ENCODE measurements at places on chromosomes 12 and 14. TPM values are rescaled to one million over a fixed set of nuclear protein-coding genes. Genes with fewer than 3 reads are reported as not detected.

The TPH2 gene
- 0.43 TPM for polyA plus RNA-seq

GRCh38 chr12:104294927-104295668, 8.4 kb upstream of the EID3 start:
- no peak for DNase-seq

- no peak for DNase-seq
Measured at GRCh38 chr12:116202940-116203339, 74.6 kb downstream of the MED13L start.

- DNase-seq, result no peak
Measured at GRCh38 chr14:53458368-53458814, 305.3 kb upstream of the DDHD1 start.

The CBLN3 gene
- 3.5 TPM for polyA plus RNA-seq

The CLEC2A gene
- not detected for polyA plus RNA-seq

The SOAT2 gene
- polyA plus RNA-seq, result 0.16 TPM

- DNase-seq, result no peak
Measured at GRCh38 chr14:32545095-32545494, 216.0 kb downstream of the AKAP6 start.

GRCh38 chr12:14936224-14936861, 2.0 kb downstream of the ERP27 start:
- DNase-seq, result no peak

DNA sequence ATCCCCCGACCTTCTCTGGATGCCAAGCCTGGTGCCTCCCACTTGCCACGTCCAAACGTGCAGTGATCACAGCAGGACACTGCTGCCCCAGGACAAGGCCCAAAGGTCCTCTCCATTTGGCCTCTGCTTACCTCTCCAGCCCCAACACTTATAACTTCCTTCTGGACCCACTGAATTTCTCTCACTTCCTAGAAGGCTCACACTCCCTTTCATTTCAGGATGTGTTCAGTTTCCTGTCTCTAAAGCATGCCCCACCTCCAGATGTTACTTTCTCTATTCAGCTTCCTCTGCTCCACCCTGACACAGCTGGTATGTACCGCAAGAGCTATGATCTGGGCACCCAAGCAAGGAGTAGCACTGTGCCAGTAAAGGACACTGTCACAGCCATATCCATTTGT, 33.0 kb downstream of the CDKL1 start:
- DNase-seq, result no peak

- DNase-seq, result peak; percentile 32
Measured at GRCh38 chr12:139585-139984, 73.0 kb downstream of the IQSEC3 start.

The TPI1 gene
- 419 TPM for polyA plus RNA-seq

The TTC6 gene
- polyA plus RNA-seq, result 16.5 TPM

- no peak for DNase-seq
Measured at GRCh38 chr12:90959538-90960139, 4.7 kb upstream of the CCER1 start.

GRCh38 chr14:104477117-104477623, 102.4 kb upstream of the C14orf180 start:
- no peak for DNase-seq

GRCh38 chr12:105499205-105499604, 168.7 kb downstream of the C12orf75 start:
- no peak for DNase-seq

The C12orf50 gene
- 0.61 TPM for polyA plus RNA-seq

GRCh38 chr12:8698132-8698851, 501 bp downstream of the RIMKLB start:
- DNase-seq, result peak; percentile 91

- no peak for DNase-seq
Measured at GRCh38 chr14:101350691-101351090, 210.6 kb upstream of the DIO3 start.

The ACSS3 gene
- polyA plus RNA-seq, result 29.8 TPM

The MYG1 gene
- 40.2 TPM for polyA plus RNA-seq

The KLHL33 gene
- polyA plus RNA-seq, result 0.21 TPM

The KCTD10 gene
- 48.8 TPM for polyA plus RNA-seq

The MRPS35 gene
- polyA plus RNA-seq, result 56.6 TPM

The MNAT1 gene
- polyA plus RNA-seq, result 34.5 TPM

- DNase-seq, result no peak
Measured at GRCh38 chr14:54722791-54723432, 156.0 kb downstream of the SAMD4A start.

- DNase-seq, result no peak
Measured at GRCh38 chr12:77537663-77538062, 293.0 kb upstream of the NAV3 start.

GRCh38 chr12:84313323-84313675, 599.3 kb downstream of the SLC6A15 start:
- no peak for DNase-seq

The SUSD6 gene
- 33.0 TPM for polyA plus RNA-seq

DNA sequence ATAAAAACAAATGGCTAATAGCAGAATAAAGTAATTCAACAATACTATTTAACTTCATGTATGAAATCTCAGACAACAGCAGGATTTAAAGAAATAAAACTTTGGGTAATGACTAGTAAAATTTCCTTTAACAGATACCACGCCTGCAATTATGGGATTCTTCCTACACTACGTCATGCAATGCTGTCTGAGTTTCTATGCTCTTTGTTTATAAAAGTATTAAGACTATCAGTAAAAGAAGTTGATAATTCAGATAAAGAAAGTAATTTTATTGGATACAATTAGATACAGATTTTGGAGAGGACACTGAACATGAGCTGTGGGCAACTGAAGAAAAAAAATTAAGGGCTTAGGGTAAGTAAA, 308.4 kb upstream of the LRFN5 start:
- no peak for DNase-seq

DNA sequence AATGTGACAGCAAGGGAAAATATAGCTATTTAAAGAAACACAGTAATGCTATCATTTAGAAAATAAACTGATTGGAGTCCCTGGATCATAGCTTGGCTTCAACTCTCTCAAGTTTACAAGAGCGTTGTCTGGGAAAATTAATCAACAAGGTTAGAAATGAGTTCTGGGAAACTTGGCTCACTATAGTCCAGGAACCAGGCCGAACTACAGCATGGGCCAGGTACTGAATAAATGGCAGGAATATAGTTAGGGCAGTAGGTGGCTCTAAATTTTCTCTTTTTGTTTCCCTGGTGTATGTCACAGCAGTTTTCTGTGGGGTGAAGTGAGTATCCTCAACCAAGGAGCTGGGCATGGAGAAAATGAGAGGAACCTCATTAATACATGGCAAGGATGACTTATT, 72.4 kb downstream of the PLBD1 start:
- no peak for DNase-seq

The SMIM41 gene
- polyA plus RNA-seq, result 2.9 TPM

DNA sequence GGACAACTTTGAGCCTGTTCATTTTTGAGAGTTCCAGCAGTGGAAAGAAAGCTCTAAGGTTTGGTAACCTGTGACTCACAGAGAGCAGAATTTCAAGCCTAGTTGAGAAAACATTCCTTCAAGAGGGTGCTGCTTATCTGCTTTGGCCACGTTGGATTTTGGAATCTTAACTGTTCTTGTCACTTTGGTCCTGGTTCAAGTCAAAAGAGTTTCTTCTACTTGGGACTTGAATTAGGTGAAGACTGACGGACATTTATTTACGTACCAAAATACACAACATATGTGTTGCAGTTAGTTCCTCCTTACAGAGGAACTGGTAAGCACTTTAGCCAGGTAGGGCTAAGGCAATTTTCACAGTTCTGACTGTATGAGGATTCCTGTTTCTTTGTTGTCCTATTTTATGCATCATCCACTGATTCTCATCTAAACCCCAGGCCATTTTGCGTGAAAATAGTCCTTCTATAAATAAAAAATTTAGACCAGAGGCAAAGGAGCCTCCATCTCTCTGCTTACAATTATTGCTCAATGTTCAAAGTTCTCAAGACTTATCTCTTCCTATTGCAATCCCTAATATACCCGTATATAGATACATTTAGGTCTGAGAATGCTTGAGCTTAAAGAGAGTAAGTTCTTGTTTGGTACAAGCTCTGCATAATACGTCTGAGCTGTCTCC, 580.9 kb downstream of the DIO2 start:
- DNase-seq, result no peak

The PRIMA1 gene
- polyA plus RNA-seq, result 0.95 TPM

DNA sequence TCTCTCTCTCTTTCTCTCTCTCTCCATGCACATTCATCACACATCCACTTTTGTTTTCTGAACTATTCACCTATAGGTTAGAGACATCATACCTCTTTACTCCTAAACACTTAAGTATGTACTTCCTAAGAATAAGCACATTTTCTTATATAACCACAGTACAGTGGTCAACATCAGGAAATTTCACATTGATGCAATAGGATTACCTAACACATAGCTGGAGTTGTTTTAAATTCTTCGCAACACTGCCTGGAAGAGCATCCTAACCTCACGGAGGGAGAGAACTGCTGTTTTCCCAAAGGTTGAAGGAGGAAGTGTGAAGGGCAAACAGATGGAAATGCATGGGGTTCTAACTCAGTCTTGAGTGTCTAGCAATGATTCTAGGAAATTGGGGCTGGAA, 159.2 kb downstream of the SYT1 start:
- no peak for DNase-seq

Data from left lung (tissue), 14 donors.